ENCODE measurements at places on chromosomes 3 and 15. TPM values are rescaled to one million over a fixed set of nuclear protein-coding genes. Genes with fewer than 3 reads are reported as not detected.

DNA sequence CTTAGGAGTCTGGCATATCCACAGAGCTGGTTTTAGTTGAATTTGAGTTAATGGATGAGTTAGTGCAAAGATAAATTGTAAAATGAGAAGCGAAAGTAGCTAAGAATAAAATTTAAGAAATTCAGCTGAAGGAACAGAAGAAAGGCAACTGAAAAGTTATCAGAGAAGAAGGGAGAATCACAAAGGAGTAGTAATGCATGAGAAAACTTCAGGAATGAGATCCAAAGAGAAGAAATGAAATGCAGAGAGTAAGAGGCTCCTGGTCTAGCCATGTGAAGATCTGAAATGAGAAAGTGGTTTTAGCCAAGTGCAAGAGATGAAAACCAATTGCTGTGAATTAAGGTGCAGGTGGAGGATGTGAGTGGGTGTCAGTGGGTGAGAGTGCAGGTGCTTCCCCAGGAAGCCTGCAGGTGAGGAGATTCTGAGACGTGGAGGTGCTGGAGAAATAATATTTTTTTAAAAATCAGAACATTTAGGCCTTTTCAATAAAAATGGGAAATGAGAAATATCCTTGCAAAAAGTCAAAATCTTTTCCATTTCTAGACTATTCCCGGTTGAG lies 18.5 kb downstream of the KBTBD8 start:
- no peak for DNase-seq

DNA sequence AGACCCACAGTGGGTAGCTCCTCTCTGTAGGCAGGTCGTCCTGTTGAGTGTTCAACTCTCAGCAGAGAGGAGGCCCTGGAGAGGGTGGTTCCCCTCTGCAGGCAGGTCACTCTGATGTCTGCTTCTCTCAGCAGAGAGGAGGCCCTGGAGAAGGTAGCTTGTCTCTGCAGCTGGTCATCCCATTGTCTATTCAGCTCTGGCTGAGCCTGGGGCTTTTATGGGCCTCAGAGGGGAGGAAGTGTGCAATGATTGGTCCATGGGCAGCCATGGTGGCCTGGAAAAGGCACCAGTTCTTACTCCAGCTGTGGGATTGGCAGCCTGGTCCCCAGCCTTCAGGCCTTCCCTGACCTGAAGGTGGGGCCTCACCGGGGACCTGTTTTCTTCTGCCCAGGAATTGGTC lies 52.9 kb downstream of the PPCDC start:
- no peak for DNase-seq

- no peak for DNase-seq
These were observed 95.7 kb downstream of the ANO10 start for GRCh38 chr3:43525941-43526607.

The GUCA1C gene
- total RNA-seq, result not detected

- DNase-seq, result no peak
These were observed 510.1 kb upstream of the CFAP20DC start for GRCh38 chr3:59559721-59560435.

GRCh38 chr3:104368760-104369159 lies 997.9 kb upstream of the ALCAM start:
- no peak for DNase-seq

DNA sequence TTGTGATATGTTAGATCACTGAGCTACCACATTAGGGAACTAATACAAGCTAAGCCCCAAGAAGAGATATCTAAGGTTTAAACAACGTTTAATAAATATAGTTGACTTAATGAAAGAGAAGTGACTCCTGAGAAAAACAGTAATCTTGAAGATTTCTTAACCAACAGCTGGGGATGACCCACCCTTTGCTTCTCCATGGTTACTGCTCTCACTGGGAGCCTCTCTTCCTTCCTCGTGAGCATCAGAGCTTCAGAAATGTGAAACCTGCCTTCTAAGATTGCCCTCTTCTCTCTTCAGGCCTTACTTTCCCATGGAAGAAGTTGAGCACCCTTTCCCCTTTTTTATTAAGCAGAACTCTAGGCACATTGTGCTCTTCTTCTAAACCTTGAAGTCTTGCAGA lies 132.2 kb upstream of the NR2E3 start:
- no peak for DNase-seq

DNA sequence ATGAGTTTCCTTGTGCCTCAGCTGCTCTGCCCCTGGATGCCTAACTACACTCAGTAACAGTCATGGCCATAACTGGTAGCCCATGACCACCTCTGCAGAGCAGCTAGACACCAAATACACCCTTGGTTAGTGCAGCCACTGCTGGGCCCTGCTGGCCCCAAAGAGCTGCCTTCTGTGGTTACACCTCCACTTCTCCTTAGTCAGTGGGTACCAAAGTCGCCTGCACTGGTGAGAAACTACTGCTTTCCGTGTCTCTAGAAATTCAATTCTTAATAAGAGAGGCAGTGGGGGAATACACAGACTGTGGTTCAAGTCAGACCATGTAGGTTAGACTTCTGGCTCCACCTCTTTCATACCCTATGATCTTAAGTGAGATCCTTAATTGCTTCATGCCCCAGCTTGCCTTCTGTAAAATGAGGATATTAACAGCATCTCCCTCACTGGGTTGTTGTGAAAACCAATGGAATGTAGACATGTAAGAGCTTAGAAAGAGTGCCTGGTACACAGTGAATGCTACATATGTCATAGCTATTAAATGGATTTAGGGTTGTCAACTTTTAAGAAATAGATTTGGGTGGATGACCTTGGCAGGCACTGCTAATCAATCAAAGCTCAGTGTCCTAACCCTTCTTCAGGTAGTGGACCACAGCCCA lies 18.2 kb downstream of the HEG1 start:
- DNase-seq, result no peak

DNA sequence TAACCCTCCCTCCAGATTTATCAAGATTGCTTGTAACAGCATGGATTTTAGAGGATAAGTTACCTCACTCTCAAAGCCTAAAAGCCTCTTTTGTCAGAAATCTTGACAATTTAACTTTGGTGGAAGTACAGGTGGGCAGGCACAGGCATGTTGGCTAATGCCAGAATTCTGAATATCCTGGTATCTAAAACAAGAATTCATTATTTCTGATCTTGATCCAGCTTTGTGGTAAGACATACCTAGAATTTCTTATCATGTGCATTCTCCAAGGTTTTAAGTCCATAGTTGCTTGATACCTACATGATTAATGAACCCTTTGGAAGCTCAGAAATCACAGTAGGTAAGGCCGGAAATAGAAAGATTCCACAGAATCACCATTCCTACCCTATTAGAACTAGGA lies 109.9 kb upstream of the TTC14 start:
- no peak for DNase-seq

- no peak for DNase-seq
These were observed 11.5 kb upstream of the RTP1 start for GRCh38 chr3:187185759-187186158.

DNA sequence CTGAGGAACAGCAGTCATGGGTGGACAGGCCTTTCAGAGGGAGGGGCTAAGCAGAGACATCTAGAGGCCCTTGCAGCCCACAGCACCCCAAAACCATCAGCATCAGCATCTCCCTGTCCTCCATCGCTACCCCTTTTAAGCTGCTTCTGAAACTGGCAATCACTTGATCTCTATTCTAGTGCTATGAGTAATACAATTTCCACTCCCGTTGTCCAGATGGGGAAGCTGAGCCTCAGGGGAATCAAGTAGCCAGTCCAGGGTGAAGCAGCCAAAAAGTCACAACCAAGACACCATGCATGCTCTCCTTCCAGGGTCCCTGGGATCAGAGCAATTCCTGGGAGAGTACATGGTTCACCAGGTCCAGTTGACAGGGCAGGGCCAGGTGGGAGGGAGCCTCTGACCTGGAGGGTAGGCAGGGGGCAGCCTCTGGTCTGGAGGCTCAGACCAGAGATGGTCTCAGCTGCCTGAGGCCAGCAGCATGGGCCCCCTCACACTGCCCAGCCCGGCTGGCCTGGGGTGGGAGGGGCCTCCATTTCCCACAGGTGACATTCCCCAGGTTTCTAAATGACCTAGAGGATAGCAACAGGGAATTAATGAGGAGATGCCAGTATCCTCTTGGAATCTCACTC lies 30.0 kb downstream of the KLHL25 start:
- DNase-seq, result no peak

The HMCES gene
- total RNA-seq, result 59.4 TPM

DNA sequence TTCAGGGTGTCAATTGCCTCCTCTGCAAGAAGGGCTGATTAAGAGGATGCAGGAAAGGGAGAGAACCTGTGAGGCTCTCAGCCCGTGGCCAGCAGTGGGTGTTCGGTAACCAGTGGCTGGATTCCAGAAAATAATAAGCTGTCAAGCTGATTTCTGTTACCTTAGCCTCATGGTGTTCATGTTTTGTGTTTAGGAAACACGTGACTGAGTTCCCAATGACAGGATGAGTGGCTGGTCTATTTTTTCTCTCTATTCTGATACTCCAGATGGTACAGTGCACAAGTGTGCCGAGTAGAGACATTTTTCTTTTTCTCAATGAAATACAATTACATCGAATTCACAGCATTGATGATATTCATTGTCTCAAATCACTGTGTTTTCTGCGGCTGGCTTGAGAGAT lies 43.6 kb downstream of the EDEM1 start:
- DNase-seq, result no peak

GRCh38 chr3:76372497-76372896 lies 587.1 kb upstream of the ZNF717 start:
- DNase-seq, result no peak

GRCh38 chr3:190883973-190884832 lies 21.7 kb upstream of the GMNC start:
- DNase-seq, result no peak

DNA sequence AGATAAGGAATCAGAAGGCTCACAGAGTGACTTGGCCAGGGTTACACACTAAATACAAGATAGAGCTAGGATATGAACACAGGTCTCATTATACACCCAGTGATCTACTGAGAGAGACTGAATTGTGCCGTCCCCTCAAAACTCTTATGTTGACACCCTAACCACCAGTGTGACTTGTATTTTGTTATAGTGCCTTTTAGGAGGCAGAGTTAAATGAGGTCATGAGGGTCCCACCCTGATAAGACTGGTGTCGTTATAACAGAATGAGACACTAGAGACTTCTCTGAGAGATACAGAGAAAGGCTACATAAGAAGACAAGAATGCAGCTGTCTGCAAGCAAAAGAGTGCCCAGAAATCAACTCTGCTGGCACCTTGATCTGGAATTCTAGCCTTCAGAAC lies 12.6 kb downstream of the KPNA1 start:
- no peak for DNase-seq

The SLC35A5 gene
- 15.5 TPM for total RNA-seq

- DNase-seq, result no peak
These were observed 93.6 kb upstream of the FAM174B start for GRCh38 chr15:92749216-92749615.

- peak; percentile 48 for DNase-seq
These were observed 17.2 kb downstream of the TNFAIP8L3 start for GRCh38 chr15:51077221-51078153.

The TMEM212 gene
- not detected for total RNA-seq

- DNase-seq, result no peak
These were observed 217.3 kb upstream of the LRRFIP2 start for GRCh38 chr3:37391679-37392078.

The GPR27 gene
- total RNA-seq, result 0.70 TPM

The SOX14 gene
- total RNA-seq, result not detected

DNA sequence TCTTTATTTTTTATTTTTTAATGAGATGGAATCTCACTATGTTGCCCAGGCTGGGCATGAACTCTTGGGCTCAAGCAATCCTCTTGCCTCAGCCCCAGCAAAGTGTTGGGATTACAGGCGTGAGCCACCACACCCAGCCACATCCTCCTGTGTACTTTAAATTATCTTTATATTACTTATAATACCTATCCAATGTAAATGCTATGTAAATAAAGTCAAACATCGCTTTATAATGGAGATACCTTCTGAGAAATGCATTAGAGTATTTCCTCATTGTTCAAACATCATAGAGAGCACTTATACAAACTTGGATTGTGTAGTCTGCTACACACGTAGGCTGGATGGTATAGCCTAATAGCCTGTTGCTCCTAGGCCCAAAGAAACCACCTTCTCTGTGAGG lies 41.4 kb upstream of the MAGI1 start:
- DNase-seq, result no peak

The SHC4 gene
- total RNA-seq, result 26.4 TPM

GRCh38 chr3:8885536-8886316 lies 77.5 kb downstream of the RAD18 start:
- DNase-seq, result no peak

DNA sequence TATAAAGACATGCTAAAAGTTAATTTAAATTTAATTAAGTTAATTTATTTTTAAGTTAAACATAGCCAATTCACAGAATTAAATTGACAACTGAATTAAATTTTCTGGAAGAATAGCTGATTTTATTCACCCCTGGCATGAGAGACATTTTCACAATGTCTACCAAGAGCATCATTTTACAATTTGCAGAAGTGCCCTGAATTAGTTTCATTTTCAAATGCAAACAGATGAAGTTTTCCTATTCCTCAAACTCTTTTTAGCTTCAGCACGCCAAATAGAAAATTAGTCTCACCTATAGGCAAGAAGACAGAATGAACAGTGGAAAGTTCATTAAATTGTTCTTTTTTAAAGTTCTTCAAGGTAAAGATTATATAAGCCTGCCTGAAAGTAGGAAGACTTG lies 259.3 kb downstream of the ZBBX start:
- no peak for DNase-seq

GRCh38 chr3:84209474-84209873 lies 749.3 kb upstream of the CADM2 start:
- DNase-seq, result no peak

DNA sequence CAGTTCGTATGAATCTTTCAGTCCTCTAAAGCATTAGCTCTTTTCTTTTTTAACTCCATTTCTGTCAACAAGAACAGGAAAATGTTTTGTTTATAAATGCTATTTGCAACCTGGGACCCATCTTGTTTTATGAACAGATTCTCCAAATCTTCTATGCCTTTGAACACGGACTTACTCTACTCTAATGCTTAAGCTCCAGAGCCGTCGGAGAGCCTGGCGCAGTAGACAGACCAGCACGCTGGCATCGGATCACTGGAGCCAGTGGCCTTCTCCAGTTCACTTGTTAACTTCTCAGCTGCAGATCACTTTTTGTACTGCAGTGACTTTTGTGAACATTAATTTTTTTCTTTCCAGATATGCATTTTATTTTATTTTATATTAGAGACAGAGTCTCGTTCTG lies 122.8 kb downstream of the GHSR start:
- DNase-seq, result no peak

GRCh38 chr15:74642348-74642733 lies 26.7 kb downstream of the CLK3 start:
- DNase-seq, result no peak

The LMOD3 gene
- not detected for total RNA-seq

DNA sequence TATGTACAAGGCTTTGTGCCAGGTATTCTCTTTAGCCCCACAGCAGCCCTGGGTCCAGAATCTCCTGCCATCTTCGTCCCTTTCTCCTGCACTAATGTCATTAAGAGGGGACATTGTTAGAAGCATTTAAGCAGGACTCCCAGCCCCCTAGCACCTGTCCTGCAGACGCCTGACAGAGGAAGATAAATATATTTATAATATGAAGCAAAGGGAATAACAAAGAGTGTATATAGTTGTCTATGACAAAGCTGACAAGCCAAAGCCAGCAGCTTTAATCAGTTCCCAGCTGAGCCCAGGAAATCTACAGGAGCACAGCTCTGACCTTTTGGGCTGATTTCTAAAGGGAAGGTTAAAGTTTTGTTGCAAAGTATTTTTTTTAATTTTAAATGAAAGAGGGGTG lies 96.0 kb downstream of the MEGF11 start:
- DNase-seq, result no peak

GRCh38 chr3:135889443-135889842 lies 76.1 kb upstream of the PPP2R3A start:
- no peak for DNase-seq

GRCh38 chr3:88010810-88011209 lies 48.0 kb downstream of the CGGBP1 start:
- no peak for DNase-seq

All from activated T-helper 1 cell treated with anti-CD3 and anti-CD28 coated beads, Interleukin-12 subunit alpha, Interleukin-12 subunit beta, Interleukin-2, Interleukin-4 antibody, amounts not matched to agents 30 ng/mL and 10 ng/mL and 1 ng/mL, durations not matched to agents 14 hours and 24 hours and 36 hours (primary cell).